Midbrain (tissue), 1 donor: ENCODE measurements at places on chromosomes 2 and 18.
A peak's percentile ranks its signal among the peaks of the same experiment; 100 is the strongest.

DNA sequence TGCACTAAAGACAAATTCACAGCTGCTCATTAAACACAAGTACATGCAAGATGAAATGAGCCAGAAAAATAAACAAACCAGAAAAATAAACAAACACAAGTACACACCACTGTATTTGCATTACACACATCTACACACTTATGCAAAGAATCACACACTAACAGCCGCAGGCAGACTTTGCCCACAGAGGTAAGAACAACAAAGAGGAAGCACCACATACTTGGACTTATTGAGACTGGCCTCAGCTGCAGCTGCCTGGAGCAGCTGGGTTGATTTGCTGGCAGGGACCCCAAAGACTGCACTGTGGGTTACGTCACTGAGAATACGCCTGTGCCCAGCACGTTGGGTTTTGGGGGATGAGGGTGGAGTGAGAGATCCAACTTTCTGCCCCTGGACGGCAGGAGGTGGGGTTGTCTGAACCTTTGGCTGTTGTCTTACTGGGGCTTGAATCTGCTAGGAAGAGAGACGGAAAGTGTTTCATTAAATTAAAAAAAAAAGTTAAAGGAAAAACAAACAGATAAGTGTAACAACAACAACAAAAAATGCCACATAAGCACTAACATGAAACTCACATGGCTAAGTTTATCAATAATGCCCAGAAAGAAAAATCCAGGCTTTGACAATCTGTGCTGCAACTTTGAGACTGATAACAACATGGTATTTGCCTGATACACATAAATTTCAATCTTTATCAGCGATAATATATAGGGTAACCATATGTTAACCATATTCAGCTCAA, 71.9 kb upstream of the NFU1 start:
- peak; percentile 46 for DNase-seq

GRCh38 chr2:234861841-234862735, 89.7 kb upstream of the SH3BP4 start:
- DNase-seq, result peak; percentile 60

GRCh38 chr2:129732630-129733026, 246.8 kb upstream of the RAB6C start:
- no peak for DNase-seq

DNA sequence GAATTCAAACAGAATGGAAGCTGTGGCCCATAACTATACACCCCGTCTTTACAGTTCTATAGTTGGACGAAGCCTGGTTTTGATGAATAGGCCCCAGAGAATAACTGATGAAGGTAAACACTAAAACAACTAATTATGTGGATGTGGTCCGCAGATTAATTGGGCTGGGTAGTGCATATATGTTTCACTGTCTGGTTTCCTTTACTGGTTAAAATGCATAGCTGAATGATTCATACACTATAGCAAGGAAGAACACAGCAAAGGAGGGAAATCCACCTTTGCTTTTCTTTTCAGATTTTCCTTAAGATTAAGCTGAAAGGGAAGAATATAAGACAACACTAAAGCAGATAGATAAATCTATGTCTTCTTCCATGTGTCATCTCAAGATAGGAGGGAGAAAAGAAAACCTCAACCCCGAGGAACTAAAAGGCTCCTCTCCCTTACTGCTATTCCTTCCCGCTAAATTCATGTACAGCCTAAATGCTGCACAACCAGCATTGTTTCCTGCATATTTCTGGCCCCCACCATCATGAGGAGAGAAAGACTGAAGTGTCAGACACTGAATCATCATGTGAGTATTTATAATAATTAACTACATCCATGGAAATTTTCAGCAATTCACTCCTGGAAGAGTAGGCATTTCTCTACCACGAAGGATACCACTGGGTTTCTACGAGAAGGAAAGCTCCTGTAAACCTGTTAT, 297.1 kb upstream of the CCDC68 start:
- no peak for DNase-seq

DNA sequence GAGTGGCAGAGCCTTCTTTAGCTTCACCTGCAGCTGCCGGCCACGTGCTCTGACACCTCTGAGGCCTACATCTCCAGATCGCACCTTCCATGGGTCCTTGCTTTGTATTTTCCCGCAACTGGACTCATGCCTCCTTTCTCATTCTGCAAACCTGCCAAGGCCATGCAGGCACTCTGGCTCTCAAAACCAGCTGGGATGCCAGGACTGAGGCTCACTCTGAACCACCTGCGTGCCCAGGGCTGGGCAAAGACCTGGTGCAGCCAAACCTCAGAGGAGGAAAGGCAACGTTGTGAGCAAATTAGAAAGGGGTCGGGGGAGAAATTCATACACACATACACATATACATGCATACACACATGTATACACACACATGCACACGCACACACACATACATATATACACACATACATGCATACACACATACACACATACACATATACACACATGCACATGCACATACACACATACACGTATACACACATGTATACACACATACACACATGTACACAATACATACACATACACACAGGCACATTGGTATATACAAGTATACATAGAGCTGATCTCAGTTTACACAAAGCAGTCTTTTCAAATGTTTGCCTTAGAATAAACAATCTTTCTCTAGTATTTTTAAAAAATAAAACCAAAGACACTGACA, 125.2 kb downstream of the RTP5 start:
- no peak for DNase-seq

GRCh38 chr18:3069671-3070433, 56.9 kb upstream of the LPIN2 start:
- DNase-seq, result no peak

DNA sequence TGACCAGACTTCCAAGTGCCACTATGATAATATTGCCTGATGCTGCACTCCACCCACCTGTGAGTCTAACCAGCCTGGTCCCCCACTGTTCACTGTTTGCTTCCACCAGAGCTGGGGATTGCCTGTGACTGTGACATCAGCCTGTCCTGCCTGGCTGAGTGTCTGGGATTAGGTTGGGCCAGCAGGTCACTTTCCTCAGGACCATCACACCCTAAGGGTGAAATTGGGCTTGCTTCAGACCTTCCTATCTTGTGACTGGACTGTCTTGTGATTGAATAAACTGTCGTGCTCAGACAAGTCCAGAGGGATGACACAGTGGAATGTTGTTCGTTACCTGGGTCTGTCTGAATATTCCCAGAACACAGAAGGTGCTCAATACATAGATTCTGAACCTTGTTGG, 87.4 kb upstream of the HK2 start:
- DNase-seq, result no peak

- no peak for DNase-seq
These were observed 223.1 kb downstream of the C1D start for GRCh38 chr2:67839668-67840067.

DNA sequence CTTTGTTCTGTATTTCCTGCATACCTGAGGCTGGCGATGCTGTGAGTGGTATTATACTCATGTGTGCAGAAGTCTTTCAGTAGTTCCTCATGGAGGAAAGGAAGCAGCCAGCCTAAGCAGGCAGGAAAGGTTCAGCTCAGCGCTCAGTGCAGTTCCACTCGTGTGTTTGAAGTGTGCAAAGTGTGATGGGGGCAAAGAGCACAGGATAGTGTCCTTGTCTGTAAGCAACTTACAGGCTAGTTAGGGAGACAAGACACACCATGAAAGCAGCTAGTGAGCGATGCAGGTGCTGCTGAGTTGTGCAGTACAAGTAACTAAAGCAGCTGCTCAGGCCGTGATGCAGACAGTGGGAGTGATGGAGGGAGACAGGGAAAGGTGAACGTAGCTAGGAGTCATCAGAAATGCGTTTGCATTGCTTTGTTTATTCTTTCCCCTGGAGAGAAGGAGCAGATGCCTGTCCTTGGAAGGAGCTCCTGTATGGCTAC, 146.2 kb downstream of the LDLRAD4 start:
- DNase-seq, result no peak

GRCh38 chr2:18834341-18834740, 245.0 kb upstream of the NT5C1B start:
- DNase-seq, result no peak

DNA sequence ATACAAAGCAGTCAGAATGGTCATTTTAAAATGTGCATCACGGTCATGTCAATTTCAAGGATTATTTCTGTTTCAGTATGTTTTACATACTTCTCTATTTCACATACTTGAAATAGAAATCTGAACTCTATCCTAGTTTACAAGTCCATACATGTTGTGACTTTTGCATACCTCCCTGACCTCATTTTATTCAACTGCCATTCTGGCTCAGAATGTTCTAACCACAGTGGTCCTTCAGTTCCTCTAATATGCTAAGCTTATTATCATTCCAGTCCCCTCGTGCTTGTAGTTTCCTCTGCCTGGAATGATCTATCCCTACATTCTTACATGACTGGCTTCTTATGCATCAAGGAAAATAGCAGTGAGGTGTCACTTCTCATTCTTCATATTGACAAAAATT, 295.6 kb downstream of the KIAA1328 start:
- DNase-seq, result no peak

- DNase-seq, result peak; percentile 23
These were observed 272.8 kb upstream of the MMADHC start for GRCh38 chr2:149860276-149860921.

DNA sequence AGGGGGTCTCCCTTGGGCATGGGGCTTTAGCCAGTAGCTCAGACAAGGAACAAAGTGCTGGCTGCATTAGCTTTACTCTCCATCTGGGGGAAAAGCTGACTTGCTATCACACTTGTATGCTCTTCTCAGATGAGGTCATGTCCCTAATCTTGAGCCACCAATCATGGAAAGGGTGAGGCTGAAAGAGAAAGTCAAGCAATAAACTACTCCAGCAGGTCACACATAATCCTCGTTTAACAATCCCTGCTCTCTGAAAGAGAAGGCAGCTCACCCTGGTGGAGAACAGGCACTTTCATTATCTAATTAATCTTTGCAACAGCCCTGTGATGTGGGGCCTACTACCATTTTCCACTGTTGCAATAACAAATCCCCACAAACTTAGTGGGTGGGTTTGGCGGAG, 129.7 kb upstream of the CAPN13 start:
- no peak for DNase-seq

- DNase-seq, result no peak
These were observed 156.1 kb downstream of the DYSF start for GRCh38 chr2:71609441-71609840.

DNA sequence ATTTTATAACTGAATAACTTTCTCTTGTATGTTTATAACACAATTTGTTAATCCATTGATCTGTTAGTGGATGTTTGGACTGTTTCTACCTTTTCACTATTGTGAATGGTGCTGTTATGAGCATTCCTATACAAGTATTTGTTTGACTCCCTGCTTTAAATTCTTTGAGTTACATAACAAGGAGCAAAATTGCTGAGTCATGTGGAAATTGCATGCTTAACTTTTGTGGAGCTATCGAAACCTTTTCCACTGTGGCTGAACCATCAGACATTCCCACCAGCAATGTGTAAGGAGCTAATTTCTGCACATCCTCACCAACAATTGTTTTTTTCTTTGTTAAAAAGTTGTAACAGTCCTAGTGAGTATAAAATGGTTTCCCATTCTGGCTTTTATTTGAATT, 415.5 kb downstream of the CBLN2 start:
- DNase-seq, result no peak

- no peak for DNase-seq
These were observed 42.2 kb downstream of the BIN1 start for GRCh38 chr2:127064642-127065250.

DNA sequence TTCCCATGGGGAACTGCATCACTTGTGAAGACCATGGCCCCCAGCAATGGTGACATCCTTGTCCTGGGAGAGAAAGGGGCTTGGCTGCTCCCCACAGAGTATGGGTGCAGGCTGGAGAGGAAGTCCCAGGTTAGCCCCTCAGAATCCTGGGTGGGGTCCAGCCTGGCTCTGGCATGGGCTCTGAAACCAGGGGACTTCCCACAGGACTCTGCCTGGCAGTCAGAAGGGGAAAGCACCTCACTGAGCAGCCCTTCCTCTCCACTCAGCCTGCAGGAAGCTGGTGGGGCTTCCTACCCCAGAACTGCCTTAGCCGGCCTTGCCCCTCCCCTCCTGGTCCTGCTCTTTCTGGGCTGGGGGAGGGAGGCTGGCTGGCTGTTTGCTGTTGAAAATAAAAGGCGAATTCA, 3.7 kb downstream of the NEURL3 start:
- no peak for DNase-seq

- DNase-seq, result peak; percentile 15
These were observed 61.6 kb downstream of the MOB4 start for GRCh38 chr2:197577446-197577845.
